T-cell (primary cell): ENCODE measurements at places on chromosomes 3 and 15. TPM values are rescaled to one million over a fixed set of nuclear protein-coding genes. Genes with fewer than 3 reads are reported as not detected.

DNA sequence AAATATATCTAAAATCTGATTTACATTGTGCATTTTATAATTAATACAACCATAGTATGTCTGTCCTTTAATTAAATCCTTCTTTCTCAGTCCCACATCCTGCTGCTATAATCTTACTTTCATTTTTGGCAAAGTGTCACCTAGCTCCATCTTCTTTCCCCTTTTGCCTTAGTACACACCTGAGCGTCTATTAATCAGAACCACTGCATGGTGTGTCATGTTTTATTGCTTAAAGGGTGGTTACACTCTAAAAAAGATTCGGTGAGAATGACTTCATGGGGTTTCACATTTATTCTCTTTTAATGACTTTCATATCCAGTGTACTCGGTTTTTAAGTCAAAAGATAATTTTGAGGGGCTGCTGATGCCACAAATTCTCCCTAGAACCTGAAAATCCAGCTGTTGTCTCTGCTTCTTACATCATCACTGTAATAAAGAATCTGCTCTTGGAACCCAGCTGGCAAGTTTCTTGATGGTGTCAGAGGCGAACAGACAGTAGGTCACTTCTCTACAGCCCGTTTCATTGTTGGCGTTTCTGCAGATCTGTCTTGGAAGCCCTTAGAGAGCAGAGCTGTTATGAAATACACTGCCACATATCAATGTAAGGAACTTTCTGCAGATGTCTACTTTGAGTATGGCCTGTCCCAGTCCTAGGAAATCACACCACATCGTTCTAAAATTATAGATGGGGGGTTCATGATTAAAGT lies 99.7 kb downstream of the TIGIT start:
- H3K27me3 ChIP-seq = no peaks in the 10 kb centered on the region
- H3K27ac ChIP-seq = no peak overlapping the region
- no peak for DNase-seq
- no peak overlapping the region for H3K4me3 ChIP-seq

Gene FBXL22
- 1.5 TPM for total RNA-seq

GRCh38 chr3:144864646-144865045 lies 893.0 kb downstream of the DIPK2A start:
- no peak overlapping the region for H3K27ac ChIP-seq
- H3K4me1 ChIP-seq = no peaks in the 10 kb centered on the region
- no peaks in the 10 kb centered on the region for H3K27me3 ChIP-seq
- no peaks in the 10 kb centered on the region for H3K36me3 ChIP-seq
- DNase-seq = no peak

- H3K4me3 ChIP-seq = no peak overlapping the region
- H3K4me1 ChIP-seq = no peaks in the 10 kb centered on the region
- H3K36me3 ChIP-seq = no peaks in the 10 kb centered on the region
- DNase-seq = no peak
- H3K27ac ChIP-seq = no peak overlapping the region
Observed at GRCh38 chr3:112761062-112761638, 85.5 kb downstream of the CD200R1L start.

Gene CACNA1D
- not detected for total RNA-seq

GRCh38 chr3:14691239-14691638 lies 16.3 kb downstream of the C3orf20 start:
- no peaks in the 10 kb centered on the region for H3K4me1 ChIP-seq
- H3K4me3 ChIP-seq = no peak overlapping the region
- no peaks in the 10 kb centered on the region for H3K36me3 ChIP-seq
- DNase-seq = no peak
- no peak overlapping the region for H3K27ac ChIP-seq

Gene PROK2
- total RNA-seq = 1.9 TPM

Gene LCTL
- not detected for total RNA-seq

DNA sequence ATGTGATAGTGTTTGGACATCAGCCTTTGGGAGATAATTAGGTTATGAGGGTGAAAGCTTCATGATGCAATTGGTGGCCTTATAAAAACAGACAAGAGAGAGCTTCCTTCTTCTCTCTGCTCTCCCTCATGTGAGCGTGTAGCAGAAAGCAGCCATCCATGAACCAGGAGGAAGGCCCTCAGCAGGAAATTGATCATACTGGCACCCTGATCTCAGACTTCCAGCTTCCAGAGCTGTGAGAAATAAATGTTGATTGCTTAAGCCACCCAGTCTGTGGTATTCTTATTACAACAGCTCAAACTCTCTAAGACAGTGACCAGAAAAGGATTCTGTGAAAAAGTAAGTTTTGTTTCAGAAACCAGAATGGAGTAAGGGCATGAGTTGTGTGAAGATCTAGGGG lies 13.3 kb downstream of the STAC start:
- H3K27me3 ChIP-seq = no peaks in the 10 kb centered on the region
- no peak for DNase-seq
- H3K4me3 ChIP-seq = no peak overlapping the region
- no peaks in the 10 kb centered on the region for H3K4me1 ChIP-seq
- no peaks in the 10 kb centered on the region for H3K36me3 ChIP-seq

Gene THAP10
- total RNA-seq = 0.33 TPM

DNA sequence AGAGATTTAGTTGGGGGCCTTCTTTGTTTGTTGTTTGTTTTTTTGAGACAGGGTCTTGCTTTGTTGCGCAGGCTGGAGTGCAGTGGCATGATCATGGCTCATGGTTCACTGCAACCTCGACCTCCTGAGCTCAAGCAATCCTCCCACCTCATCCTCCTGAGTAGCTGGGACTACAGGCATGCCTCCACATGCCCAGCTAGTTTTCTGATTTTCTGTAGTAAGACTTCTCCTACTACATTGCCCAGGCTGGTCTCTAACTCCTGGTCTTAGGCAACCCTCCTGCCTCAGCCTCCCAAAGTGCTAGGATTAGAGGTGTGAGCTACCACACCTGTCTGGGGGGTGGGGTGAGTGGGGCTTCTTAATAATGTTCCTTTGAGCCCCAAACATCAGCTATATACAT lies 148.3 kb upstream of the ADAMTS9 start:
- no peak overlapping the region for H3K4me3 ChIP-seq
- no peak overlapping the region for H3K27ac ChIP-seq
- no peaks in the 10 kb centered on the region for H3K27me3 ChIP-seq
- no peaks in the 10 kb centered on the region for H3K36me3 ChIP-seq
- no peak for DNase-seq
- H3K4me1 ChIP-seq = no peaks in the 10 kb centered on the region

Gene GP5
- total RNA-seq = 7.6 TPM

DNA sequence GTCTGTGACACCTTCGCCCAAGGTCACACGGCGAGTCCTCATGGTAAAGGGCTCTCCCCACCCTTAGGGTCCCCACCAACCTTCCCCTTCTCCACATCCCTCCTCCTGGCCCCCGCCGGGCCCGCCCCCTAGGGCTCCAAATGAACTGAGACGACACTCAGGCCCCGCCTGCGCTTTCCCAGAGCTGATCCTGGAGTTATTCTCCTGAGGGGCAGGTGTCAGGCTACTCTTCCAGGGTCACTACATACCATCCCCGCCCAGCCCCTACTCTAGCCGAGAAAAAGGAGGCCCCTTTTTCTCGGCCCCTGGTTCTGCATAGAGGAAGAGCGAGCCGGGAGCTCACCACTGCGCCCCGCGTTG lies 292 bp downstream of the USP4 start:
- peaks cover 24% of the 10 kb centered on the region for H3K4me1 ChIP-seq
- no peaks in the 10 kb centered on the region for H3K36me3 ChIP-seq
- H3K4me3 ChIP-seq = peak overlapping the region; percentile 79
- H3K27ac ChIP-seq = peak overlapping the region; percentile 92
- DNase-seq = no peak
- H3K27me3 ChIP-seq = no peaks in the 10 kb centered on the region

DNA sequence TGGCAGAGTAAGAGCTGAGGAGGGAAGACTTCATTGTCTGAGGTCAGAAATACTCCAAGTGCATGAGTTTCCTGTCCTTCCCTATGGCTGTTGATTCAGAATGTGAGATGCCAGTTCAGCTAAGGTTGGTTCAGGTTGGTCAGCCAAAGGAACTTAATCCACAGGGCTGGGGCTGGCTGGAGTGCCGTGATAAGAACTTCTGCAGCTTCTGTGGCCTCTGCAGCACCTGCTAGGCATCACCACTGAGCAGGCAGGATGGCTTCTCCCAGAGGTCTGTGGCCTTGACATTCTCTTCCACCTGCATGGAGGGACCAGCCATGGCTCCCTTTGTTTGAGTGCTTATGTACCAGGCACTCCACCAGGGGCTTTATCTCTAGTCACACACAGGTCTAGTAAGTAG lies 109.5 kb upstream of the PLXNA1 start:
- DNase-seq = no peak
- H3K27ac ChIP-seq = no peak overlapping the region
- H3K4me1 ChIP-seq = no peaks in the 10 kb centered on the region
- no peak overlapping the region for H3K4me3 ChIP-seq
- no peaks in the 10 kb centered on the region for H3K36me3 ChIP-seq
- no peaks in the 10 kb centered on the region for H3K27me3 ChIP-seq

- H3K36me3 ChIP-seq = no peaks in the 10 kb centered on the region
- H3K4me3 ChIP-seq = no peak overlapping the region
- H3K4me1 ChIP-seq = no peaks in the 10 kb centered on the region
- no peak overlapping the region for H3K27ac ChIP-seq
- DNase-seq = no peak
Observed at GRCh38 chr3:180142472-180142871, 105.7 kb upstream of the PEX5L start.

GRCh38 chr3:98556164-98557130 lies 24.7 kb downstream of the GPR15 start:
- peak; percentile 13 for DNase-seq
- peak overlapping the region; percentile 9 for H3K4me3 ChIP-seq
- H3K36me3 ChIP-seq = no peaks in the 10 kb centered on the region
- no peaks in the 10 kb centered on the region for H3K4me1 ChIP-seq

- DNase-seq = no peak
- no peaks in the 10 kb centered on the region for H3K36me3 ChIP-seq
- no peak overlapping the region for H3K27ac ChIP-seq
- H3K27me3 ChIP-seq = no peaks in the 10 kb centered on the region
Observed at GRCh38 chr3:64355401-64355807, 130.1 kb upstream of the PRICKLE2 start.

DNA sequence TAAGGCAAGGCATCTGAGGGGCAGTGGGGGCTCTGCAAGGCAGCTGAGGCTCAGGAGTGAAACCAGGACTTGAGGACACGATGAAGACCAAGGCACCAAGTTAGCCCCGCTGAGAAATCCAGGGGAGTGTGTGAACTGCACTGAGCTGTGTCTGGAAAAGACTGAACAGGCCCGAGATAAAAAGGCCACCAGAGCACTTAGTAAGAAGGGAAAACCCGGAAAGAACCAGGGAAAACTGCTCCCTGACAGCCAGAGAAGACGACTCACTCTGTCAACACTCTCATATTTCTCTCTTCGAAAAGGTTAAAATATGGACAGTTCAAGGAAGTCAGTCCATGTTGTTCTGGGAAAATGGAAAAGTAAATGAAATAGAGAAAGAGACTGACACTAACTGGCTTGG lies 109.0 kb downstream of the SEC22A start:
- H3K27me3 ChIP-seq = no peaks in the 10 kb centered on the region
- no peaks in the 10 kb centered on the region for H3K36me3 ChIP-seq
- H3K4me3 ChIP-seq = no peak overlapping the region
- H3K4me1 ChIP-seq = no peaks in the 10 kb centered on the region

- no peak for DNase-seq
- peaks cover 9% of the 10 kb centered on the region for H3K4me1 ChIP-seq
- no peaks in the 10 kb centered on the region for H3K27me3 ChIP-seq
- H3K4me3 ChIP-seq = no peak overlapping the region
- no peak overlapping the region for H3K27ac ChIP-seq
Observed at GRCh38 chr15:92934716-92935115, 34.6 kb downstream of the CHD2 start.

Gene PSTPIP1
- total RNA-seq = 110 TPM

DNA sequence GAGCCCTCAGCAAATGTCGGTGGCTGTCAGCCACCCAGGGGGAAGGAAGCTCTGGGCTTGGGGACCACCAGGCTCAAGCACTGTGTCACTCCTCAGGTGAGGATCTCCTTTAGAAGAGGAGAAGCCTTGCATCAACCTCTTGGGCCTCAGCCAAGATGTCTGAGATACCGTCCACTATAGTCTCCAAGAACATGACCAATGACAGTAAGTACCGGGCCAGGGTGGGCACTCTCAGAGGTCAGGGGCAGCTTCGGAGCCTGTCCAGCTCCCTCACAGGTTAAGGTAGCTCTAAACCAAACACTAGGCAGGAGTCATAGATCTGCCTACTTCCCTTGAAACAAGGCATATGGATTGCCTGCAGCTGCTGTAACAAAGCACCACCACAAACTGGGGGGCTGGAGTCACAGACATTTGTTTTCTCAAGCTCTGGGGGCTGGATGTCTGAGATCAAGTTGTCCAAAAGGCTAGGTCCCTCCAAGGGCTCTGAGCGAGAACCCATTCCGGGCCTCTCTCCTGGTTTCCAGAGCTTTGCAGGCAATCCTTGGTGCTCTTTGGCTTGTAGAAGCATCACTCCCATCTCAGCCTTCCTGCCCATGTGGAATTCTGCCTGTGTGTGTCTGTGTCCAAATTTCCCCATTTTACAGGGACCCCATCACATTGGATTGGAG lies 1.3 kb downstream of the CFAP100 start:
- H3K4me1 ChIP-seq = no peaks in the 10 kb centered on the region
- no peak overlapping the region for H3K4me3 ChIP-seq
- DNase-seq = no peak
- H3K36me3 ChIP-seq = no peaks in the 10 kb centered on the region
- peaks cover 37% of the 10 kb centered on the region for H3K27me3 ChIP-seq
- H3K27ac ChIP-seq = no peak overlapping the region

- no peak for DNase-seq
- H3K36me3 ChIP-seq = no peaks in the 10 kb centered on the region
- no peak overlapping the region for H3K4me3 ChIP-seq
- no peaks in the 10 kb centered on the region for H3K4me1 ChIP-seq
- H3K27ac ChIP-seq = no peak overlapping the region
- peaks cover 2% of the 10 kb centered on the region for H3K27me3 ChIP-seq
Observed at GRCh38 chr15:39078026-39078425, 502.9 kb upstream of the THBS1 start.

DNA sequence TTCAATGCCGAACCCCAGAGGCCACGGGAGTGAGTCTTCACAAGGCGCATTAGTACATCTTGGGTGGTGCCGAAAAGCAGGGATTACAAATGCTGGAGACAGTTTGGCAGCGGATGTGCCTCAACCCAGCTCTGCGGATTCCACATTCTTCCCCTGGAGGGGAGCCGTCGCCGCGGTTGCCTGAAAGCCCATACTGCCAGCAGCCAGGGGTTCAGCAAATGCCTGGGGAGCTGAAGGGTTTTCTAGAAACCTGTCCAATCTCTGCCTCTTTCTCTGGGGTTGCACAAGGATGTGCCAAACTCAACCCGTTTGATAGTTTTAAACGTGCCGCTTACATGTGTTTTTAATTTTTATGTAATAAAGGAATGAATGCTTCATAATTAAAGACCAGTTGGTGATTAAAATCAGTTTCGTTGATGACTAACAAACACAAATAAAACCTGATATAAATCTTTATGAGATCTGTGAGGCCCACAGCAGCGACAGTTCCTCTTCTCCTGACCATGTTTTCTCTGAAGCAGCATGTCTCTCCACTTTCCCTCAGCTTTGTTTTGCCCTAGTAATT lies 74.6 kb upstream of the LEKR1 start:
- H3K4me3 ChIP-seq = no peak overlapping the region
- no peak for DNase-seq
- H3K36me3 ChIP-seq = no peaks in the 10 kb centered on the region

Gene VGLL3
- not detected for total RNA-seq
